ENCODE measurements at places on chromosomes 7 and 10.

DNA sequence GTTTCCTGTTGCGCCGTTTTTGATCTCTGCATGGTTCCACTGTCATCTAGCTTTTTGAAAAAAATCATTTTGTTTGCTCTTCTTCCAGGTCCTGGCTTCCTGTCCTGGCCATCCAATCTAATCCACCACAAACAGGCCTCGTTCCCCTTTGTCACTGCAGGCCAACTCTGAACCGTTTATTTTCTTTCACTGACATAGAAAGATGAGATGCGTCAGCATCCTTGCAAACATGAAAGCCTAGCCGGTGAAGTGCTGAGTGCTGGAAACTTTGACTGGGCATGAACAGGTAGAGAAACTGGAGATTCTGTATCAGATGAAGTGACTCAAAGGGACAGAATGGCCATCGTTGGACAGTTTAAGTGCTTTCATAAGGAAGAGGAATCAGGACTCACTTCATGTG is 1247.8 kb downstream of the TYW1 start:
- no peak for DNase-seq

GRCh38 chr7:27910326-27910725 is 170.4 kb downstream of the TAX1BP1 start:
- no peak for DNase-seq

- no peak for DNase-seq
Measured at GRCh38 chr10:91164520-91165065, 55.9 kb upstream of the PCGF5 start.

DNA sequence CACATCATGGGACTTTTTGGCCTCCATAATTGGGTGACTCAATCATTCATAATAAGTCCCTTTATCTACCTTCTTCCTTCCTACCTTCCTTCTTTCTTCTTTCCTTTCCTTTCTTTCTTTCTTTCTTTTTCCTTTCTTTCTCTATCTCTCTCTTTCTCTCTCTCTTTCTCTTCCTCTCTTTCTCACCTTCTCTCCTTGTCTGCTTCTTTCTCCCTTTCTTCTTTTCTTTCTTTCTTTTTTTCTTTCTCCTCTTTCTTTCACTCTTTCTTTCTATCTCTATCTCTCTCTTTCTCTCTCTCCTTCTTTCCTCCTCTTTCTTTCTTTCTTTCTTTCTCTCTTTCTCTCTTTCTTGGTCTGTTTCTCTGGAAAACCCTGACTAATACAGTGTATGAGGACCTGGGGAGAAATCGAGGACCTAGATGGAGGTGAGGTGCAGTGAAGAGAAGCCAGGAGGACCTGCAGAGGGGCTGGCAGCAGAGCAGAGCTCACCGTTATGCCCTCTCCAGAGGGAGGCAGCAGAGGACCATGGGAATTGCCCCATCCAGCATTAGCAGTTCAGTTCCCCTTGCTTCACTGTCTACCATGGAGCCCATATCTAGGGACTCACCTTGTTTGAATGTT is 52.7 kb upstream of the BTRC start:
- DNase-seq: no peak

DNA sequence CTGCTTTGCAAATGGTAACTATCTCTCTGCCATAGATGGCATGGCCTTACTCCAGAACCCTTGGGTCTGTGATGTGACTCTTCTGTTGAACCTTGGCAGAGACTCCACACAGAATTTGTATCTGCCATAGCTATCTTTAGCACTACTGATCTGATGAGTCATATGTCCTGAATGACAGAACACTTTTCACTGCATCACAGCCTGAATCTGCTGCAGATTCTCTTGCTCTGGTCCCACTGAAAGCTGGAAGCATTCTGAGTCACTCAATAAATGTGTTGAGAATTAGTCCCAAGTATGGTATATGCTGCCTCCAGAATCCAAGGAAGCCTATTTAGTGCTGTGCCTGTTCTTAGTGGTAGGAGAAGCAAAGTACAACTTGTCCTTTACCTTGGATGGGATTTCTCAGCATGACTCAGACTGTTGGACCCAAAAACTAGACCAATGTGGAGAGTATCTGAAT is 39.5 kb upstream of the ANKRD1 start:
- DNase-seq: no peak

- no peak for DNase-seq
Measured at GRCh38 chr7:108370616-108371015, 85.6 kb downstream of the NRCAM start.

DNA sequence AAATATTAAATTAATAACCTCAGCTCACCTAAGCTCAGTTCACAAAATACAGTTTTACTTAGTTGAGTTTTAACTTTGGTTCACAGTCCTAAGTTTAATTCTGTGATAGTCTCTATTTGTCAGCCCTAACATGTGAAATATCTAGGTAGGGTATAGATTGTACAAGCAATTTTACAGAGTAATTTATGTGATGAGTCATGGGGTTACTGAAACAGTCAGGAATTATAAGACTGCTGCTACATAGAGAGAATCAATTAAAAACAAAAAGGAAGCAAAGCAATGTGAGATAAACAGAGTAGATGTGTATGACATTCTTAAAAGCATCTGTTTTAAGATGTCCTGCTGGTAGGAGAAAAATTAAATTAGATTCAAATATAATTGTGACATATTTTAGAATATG is 1018.2 kb upstream of the KCND2 start:
- DNase-seq: no peak

DNA sequence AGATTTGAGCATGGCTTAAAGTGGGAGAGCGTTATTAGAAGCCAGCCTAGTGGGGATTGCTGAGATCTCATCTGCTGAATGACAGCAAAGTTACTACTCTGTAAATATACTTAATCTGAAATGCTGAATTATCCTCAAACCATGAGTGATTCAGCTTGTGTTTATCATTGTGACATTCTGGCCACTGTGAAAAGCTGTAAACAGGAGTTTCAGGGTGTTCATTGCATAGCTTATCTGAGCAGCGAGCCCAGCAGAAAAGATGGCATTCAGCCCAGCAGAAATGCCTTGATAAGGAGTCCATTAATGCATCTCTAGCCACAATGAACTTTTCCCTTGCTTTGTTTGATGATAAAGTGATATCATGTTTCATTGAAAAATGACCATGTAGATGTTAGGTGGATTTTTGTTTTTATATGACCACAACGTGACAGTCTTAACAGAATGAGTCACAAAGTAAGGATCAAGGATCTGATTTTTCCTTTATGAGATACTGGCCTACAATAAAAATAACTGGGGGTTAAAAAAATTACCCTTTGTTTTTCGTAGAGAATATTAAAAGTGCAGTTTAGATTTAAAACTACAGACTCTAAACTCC is 7.8 kb downstream of the TES start:
- DNase-seq: no peak

DNA sequence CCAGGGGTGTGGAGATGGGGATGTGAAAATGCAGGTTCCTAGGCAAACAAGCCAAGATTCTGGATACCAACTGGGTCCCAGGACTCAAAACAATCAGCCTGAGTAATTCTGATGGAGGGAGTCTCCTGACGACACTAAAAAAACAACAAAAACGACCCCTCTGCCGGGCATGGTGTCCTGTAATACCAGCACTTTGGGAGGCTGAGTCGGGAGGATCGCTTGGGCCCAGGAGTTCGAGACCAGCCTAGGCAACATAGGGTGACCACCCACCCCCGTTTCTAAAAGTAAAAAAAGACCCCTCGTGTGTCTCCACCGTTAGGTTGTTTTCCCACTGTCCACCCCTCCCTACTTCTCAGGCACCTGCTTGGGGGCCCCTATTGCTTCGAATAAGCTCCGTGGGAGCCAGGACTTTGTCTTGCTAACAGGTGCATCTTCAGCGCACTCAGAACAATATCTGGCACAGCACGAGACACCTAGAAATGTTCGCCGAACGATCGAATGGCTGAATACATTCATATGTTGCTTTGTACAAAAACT is 743 bp upstream of the NRF1 start:
- no peak for DNase-seq

DNA sequence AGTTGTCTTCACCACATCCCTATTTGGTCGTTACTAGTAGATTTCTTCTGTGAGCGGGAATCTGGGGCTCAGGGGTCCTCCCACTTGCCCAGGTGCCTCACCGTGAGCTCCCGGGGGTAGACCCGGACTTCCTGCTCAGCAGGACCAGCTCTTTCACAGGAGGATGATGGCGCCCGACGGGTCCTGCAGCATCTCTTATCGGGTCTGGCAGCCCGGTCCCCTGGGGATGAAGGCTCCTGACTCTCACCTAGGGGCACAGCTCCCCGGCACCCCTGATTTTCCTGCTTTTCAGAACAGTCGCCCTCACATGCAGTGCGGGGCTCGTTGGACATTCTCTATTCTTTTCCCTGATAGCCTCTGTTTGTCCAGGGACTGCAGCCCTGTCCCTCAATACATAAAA is 33.0 kb upstream of the SHH start:
- DNase-seq: no peak

DNA sequence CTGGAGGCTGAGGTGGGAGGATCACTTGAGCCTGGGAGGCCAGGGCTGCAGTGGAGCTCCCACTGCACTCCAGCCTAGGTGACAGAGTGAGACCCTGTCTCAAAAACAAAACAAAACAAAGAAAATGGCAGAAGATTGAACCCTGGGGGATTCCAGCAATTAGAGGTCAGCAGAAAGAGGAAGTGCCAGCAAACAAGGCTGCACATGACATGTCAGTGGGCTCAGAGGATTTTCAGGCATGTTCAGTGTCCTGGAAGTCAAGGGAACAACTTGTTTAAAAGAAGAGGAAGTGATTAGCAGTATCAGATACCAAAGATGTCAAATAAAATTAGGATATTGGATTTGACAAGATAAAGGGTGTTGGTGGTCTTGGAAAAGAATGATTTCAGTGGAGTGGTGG is 32.3 kb downstream of the RAB18 start:
- DNase-seq: no peak

- no peak for DNase-seq
Measured at GRCh38 chr10:28711041-28711440, 33.7 kb downstream of the BAMBI start.

- no peak for DNase-seq
Measured at GRCh38 chr7:81469153-81469868, 300.5 kb downstream of the HGF start.

- no peak for DNase-seq
Measured at GRCh38 chr7:155543011-155543876, 3.1 kb downstream of the CNPY1 start.

DNA sequence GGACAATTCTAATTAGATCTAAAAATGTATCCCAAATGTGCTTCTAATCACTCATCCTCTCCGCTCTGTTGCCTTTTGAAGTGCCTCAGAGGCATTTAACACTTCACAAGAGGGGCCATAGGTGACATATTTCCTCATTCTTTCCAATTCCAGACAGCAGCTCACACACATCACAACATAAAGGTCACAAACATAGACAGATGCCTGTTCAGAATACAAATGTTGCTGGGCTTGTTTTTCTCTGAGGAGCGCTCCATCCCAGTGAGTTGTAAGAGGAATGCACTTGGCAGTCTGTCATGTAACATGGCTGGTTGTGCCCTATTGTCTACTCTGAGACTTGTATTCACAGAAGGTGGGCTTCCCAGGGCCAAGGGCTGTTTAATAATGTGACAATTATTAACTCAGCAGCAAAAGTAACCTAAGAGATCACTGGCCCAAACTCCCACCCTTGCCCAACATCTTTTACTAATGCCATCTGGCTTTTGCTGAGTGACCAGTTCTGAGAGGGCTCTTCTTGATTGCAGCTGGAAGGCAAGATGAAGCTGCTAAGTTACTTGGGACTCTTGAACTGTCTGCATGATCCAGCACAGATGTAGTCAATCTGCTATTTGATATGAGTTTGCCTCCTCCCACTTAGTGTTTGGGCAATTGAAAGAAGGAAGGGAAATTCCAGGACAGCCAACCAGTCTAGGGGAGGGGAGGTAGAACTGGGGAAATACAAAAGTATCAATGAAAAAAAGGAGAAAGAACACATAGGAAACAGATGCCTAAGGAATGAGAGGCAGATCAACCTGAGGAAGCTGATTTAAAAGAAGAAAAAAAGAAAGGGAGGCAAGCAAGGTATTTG is 13.6 kb downstream of the PON2 start:
- no peak for DNase-seq

- no peak for DNase-seq
Measured at GRCh38 chr7:97430006-97430405, 301.9 kb upstream of the TAC1 start.

DNA sequence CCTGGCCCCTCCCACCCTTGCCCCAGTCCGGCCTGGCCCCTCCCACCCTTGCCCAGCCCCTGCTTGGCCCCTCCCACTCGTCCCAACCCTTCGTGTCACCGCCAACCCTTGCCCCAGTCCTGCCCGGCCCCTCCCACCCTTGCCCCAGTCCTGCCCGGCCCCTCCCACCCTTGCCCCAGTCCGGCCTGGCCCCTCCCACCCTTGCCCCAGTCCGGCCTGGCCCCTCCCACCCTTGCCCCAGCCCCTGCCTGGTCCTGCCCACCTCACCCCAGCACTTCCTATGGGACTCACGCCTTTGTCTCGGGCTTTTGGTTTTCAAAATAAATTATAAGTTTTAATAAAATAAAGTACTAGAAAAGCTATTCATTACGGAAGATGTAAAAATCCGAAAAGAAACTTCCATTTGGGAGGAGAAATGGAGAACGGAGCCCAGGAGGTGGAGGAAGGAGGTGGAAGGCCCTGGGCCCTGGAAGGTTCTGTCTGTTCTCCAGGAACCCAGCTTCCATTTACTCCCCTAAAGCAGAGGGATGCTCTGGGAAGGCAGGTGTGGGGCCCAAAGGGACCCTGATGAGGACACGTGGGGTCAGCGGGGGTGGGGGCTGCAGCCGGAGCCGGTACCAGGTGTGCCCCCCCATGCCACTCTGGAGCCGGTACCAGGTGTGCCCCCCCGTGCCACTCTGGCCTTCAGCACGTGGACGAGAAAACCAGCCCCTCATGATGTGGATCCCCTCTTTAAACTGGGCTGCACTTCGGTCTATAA is 52.2 kb downstream of the PWWP2B start:
- no peak for DNase-seq

- DNase-seq: no peak
Measured at GRCh38 chr10:75708060-75708459, 276.6 kb downstream of the LRMDA start.

DNA sequence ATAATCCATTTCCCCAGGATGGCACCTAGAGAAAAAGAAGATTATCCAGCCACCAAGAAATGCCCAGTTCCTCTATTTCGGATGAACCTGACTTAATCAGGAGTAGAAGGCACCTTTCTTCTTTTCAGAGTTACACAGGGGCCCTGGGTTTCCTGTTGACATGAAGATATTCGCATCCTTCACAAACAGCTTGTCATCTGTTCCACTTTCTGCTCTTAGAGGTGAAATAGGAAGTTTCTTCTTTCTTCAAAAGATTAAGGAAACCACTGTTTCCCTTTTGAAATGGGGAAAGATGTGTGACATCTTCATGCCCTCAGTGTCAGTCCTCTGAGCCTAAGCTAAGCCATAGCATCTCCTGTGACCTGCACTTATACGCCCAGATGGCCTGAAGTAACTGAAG is 39.1 kb upstream of the RAB18 start:
- DNase-seq: no peak

DNA sequence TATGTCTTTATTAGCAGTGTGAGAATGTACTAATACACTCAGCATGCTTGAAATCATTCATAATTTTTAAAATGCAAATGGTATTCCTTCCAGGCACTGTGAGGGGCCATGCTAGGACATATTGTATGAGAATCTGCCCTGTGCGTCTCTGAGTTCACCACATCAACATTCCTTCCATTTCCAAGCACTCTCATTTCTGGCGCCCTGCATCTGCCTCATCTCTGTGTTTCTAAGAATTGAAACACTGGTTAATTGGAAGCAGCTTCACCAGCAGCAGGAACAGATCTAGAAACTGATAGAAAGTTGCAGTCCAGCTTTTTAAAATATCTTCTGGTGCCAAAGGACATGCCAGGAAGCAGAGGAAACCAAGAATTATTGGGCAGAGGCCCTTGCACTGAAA is 555.9 kb upstream of the DPP6 start:
- DNase-seq: no peak

All from central memory CD8-positive, alpha-beta T cell (primary cell).